HT1080 (cell line): ENCODE measurements at places on chromosomes 11 and 22. TPM values are rescaled to one million over a fixed set of nuclear protein-coding genes. Genes with fewer than 3 reads are reported as not detected.

Gene TRIM77
- total RNA-seq, result not detected in 2 replicates

Gene OR5AL1
- not detected in 2 replicates for total RNA-seq

Gene IGLL1
- total RNA-seq, result not detected in 2 replicates

Gene OR4D5
- not detected in 2 replicates for total RNA-seq

Gene ST3GAL4
- total RNA-seq, result 34.7 and 45.9 TPM in 2 replicates

Gene OLFML1
- total RNA-seq, result 0.20 TPM in 1 of 2 replicates, not detected in the other

Gene MS4A1
- total RNA-seq, result not detected in 2 replicates

Gene TRIM49
- not detected in 2 replicates for total RNA-seq

Gene MISFA
- total RNA-seq, result 0.73 TPM in 1 of 2 replicates, not detected in the other

Gene ELP4
- total RNA-seq, result 16.8 and 19.7 TPM in 2 replicates

Gene PRG3
- not detected in 2 replicates for total RNA-seq

GRCh38 chr11:873706-874105 lies 31.1 kb downstream of the TSPAN4 start:
- DNase-seq, result no peak

DNA sequence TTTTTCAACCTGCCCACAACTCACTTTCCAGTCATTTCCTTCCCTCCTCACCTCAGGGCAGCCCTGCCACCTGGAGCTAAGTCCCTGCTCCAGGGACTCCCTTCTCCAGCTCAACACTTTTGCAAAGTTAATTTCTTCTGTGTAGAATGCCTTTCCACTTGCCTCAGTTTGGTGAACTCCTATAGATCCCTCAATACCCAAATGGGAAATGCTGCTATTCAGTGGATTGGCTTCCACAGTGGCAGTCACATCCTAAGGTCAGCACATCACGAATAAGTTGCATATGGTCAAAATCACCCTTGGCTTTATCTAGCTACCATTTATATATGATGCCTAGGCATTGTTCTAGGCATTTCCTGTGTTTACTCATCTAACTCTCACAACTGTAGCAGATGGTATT lies 23.6 kb downstream of the GDPD5 start:
- no peak for DNase-seq

GRCh38 chr11:77090373-77091111 lies 12.1 kb upstream of the OMP start:
- DNase-seq, result no peak

DNA sequence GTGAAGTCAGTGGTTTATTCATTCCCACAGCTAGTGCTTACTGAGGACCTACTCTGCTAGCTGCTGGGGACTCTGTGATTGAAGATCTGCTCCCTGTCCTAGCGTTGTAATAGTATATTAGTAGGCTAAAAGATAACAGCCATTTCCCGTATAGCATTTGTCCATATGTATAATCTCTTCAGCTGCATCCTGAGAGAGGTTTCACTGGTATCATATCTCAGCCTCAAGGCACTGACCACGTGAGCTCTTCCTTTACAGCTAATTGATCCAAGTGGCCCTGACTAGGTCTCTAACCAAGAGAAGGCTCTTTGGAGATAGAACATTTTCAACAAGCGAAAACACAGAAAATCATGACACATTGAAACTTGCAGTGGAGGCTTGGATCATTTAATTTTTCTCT lies 110.2 kb downstream of the APIP start:
- DNase-seq, result no peak

DNA sequence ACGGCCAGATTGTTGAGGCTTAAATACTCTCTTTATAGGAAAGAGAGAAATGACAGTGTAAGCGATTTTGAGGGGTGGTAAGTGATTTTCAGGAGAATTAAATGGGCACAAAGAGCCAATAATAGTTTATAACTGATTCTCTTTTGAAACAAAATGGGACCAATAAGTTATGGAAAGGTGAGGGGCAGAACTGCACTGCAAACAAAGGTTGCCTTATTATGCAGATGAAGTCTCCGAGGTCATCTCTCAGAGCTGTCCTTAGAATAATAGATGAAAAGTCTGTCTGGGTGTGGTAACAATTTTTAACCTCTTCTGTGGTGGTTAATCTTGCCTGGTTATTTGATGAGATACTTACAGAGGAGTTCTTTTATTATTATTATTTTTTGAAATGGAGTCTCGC lies 14.7 kb upstream of the CRTAM start:
- no peak for DNase-seq

DNA sequence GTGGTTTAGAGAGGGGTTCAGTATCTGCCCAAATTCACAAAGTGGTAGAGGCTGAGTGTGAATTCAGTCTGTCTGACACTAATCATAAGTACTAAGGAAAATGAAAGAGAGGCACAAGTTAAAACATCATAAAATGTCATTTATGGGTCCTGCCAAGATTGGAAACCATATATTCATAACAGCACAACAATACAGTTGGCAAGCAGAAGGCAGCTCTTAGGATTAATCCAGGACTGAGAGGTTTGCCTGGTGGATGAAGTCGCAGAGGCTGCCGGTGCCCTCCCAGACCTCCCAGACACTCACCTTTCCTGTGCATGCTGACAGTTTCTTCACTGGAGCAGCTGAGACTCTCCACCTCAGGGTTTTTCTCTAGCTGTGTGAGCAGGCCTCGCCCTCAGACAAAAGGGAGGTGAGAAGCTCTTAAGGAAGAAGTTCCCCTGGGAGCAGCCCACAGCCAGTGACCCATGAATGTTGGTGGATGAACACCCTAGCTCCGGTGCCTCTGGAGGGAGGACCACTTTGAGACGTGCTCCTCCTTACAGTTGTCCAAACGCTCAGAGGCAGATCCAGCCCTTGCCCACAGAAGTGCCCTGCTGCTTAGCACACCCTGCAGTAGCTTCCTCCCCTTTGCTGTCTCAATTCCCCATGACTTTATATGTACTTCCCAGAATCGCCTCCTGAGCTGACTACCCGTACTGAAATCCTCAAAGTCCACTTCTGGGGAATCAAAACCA lies 43.7 kb downstream of the MAML2 start:
- no peak for DNase-seq

GRCh38 chr11:65539744-65540289 lies 14.9 kb downstream of the SCYL1 start:
- no peak for DNase-seq

DNA sequence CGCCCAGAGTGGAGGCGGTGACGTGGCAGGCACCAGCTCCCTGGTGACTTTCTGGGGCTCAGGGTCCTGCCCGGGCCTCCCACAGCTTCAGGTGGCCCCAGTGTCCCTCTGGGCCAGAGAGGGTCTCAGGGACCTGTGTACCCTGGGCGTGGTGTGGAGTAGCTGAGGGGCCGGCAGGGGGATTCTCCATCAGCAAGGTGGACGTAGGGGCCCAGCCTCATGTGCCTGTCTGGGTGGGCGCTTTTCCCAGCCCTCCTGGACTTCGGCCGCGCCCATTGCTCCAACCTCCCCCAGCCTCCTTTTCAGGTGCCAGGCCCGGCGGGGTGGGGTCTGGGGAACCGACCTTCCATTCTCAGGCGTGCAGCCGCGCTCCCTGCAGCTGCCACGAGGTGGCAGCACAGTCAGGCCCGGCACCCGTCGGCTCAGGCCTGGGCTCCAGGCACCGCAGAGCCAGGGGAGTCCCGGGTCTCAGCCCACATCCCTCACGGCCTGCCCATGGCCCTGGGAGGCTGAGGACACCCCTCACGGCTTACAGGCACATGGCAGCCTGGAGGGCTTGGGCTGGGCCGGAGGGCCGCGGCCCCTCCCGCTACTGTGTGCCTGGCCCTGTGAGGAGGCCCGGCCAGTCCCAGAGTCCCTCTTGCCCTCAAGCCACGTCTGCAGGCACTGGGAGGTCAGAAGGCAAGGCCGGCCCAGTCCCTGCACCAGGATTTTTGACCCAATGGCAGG lies 19.9 kb upstream of the MUC5B start:
- DNase-seq, result peak; percentile 37

- peak; percentile 44 for DNase-seq
Observed at GRCh38 chr22:46748908-46749675, 11.0 kb upstream of the CERK start.

DNA sequence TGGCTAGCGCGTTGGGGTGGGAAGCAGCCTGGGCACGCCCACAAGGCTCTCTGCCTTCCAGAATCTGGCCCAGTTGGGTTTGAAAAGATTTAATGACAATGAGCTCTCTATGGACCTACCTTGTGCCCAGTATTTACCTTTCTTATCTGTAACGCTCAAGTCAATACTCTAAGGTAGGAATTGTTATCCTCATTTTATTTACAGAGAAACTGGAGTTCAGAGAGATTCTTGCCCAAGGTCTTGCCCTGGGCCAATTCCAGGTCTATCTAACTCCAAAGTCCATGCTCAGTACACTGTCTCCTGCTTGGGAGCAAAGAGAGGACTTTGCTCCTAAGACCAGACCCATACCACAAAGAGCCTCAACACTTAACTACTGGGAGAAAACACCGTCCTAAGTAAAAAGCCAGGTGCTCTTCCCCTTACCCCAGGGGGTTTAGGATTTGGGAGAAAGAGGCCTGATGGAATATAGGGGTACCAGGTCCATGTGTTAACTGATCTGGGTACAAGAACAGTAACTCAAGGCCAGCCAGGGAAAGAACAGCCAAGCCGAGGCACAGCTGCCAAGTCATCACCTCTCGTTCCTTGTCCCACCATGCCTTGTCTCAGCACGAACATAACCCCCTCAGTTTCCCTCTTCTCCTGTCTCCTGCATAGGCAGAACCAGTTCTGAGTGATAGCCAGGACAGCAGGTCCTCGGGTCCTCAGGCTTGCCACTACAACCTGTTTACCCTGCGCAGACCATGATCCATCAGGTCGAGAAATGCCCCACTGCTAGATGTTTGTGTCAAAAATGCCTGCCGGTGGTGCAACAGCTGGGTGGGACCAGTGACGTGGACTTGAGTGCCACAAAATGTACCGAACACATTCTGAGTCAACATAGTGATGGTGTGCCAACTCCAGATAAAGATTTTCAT lies 14.6 kb downstream of the APOA4 start:
- no peak for DNase-seq
